Activated T-cell treated with anti-CD3 and anti-CD28 coated beads, Interleukin-2, amount 50 U/mL, for 72 hours (primary cell): ENCODE measurements at places on chromosomes 6 and 20. TPM values are rescaled to one million over a fixed set of nuclear protein-coding genes. Genes with fewer than 3 reads are reported as not detected.

DNA sequence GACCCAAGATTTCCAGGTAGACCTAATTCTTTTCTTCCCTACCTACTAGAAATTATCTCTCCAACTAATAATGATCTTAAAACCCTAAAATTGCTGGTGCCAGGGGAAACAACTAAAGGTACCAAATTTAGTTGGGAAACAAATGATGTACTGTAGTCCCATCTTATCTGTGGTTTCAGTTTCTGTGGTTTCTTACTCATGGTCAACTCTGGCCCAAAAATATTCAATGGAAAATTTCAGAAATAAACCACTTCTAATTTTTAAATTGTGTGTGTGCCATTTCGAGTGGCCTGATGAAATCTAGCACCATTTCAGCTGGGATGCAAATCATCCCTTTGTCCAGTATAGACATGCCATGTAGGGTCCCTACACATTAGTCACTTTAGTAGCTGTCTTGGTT lies 475.2 kb upstream of the EPHA7 start:
- no peak for DNase-seq

Gene TNFRSF6B
- 1.0 TPM for total RNA-seq

Gene SRC
- 6.2 TPM for total RNA-seq

DNA sequence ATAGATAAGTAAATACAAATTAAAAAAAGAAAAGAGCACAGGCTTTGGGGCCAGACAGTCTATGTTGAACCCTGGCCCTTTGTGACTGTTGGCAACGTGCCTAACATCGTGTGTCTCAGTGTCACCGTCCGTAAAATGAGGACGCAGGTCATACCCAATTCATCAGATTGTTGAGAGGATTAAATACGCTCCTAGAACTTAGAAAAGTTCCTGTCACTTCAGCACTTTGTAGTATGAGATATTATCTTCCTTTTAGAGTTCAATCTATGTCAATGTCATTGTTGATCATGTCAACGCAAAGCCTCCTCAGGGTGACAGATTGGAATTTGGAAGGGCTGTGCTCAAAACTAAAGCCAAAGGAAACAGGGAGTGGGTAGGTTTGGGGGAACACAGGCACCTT lies 21.7 kb downstream of the SERPINB1 start:
- no peak for DNase-seq

- peak; percentile 23 for DNase-seq
Measured at GRCh38 chr20:1872459-1873097, 22.6 kb upstream of the SIRPA start.

DNA sequence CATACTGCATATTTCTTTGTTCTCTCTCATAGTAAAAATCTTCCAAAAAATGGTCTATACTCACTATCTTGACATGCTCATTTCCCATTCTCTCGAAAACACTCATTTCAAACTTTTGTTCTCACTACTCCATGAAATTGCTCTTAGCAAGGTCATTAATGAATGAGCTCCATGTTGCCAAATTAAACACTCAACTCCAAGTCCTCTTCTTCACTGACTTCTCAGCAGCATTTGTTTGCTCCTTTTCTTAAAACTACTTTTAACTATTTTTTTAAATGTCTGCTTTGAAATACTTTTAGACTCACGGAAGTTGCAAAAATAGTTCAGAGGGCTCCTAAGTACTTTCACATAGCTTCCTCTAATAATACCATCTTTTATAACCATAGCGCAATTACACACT lies 274.0 kb upstream of the PREP start:
- DNase-seq, result no peak

Gene RNF39
- total RNA-seq, result not detected

- DNase-seq, result no peak
Measured at GRCh38 chr6:111342913-111343312, 140.1 kb downstream of the REV3L start.

DNA sequence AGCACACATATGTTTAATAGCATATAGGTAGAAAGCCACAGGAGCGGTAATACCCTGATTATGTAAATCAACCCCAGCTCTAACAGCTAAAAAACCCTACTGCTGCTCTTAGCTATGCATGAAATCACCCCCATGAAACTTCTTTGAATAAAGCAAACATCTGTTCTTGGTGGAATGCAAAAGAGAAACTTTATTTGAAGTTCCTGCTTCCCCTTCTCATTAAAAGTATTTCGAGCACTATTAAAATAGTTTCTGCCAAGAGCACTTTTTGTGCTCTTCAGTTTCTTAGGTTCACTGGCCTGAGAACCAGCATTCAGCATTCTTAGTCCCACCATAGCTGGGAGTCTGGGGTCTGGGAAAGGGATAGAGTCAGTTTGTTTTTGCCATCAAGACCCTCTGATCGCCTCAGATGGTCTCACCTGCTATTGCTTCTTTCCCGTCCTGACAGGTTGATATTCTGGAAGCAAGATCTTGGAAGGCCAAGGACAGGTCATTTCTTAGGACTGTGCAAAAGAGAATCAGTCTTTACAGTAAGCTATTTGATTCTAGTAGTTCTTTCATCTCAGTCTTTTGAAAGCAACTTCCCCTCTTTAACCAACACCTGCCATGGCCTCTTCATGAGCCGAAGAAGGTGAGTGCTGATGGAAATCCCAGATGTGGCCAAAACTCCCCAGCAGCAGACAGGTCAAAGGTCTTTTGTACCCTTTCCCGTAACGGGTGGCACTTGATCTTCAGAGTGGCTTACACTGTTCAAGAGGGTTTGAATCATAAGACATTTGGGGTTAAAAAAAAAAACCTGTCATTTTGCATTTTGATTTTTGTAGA lies 76.5 kb upstream of the TMEM170B start:
- DNase-seq, result peak; percentile 21

Gene GPR6
- not detected for total RNA-seq

- DNase-seq, result no peak
Measured at GRCh38 chr20:40690836-40691565, 2.0 kb upstream of the MAFB start.

DNA sequence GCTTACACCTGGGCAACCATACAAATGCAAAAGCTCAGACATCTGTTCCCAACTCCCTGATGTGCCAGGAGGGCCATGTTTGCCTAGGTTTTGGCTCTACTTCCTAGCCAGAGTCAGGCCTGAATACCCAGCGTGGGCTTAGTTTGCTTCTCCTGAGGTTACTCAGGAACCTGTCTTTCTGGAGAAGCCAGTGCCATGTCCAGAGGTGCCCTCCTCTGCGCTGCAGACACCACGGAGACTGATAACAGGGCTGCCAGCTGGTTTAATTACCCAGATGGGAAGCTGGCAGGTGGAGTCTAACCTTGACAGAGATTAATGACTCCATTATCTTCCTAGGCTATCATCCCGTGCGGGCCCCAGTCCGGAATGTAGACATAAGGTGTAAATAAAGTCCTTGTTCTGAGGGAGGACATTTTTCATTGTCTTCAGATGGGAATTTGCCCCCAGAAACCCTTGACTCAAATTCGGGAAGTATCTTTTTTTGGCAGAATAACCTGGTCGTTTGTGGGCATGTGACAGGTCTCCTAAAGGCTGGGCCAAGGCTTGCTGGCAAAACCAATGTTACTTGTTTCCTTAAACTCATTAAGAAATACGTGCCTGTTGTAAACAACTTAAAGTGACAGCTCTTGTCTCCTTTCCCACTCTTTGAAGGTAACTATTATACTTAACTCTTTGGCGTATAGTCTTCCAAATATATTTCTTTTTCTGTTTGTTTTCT lies 29.2 kb upstream of the ZNFX1 start:
- no peak for DNase-seq

DNA sequence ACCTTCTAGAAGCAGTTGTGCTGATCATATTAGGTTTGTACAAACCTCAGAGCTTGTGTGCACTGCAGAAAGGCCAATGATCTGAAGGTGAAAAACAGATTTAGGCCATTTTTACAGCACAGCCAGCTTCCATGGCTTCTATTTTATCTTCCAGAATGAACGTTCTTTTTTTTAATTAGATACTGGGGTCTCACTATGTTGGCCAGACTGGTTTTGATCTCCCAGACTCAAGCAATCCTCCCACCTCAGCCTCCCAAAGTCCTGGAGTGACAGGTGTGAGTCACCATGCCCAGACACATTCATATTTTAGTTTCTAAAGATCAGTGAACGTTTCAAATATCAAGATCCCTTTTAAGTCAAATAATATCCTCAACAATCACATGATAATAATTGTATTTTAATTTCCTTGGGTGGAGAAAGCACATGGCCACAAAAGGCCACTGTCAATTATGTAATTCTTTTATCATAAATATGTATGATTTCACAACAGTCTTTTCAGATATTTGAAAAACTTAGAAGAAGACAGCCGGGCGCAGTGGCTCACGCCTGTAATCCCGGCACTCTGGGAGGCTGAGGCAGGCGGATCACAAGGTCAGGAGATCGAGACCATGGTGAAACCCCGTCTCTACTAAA lies 326.7 kb upstream of the JARID2 start:
- no peak for DNase-seq

GRCh38 chr6:83192456-83192855 lies 609 bp downstream of the PGM3 start:
- no peak for DNase-seq

GRCh38 chr6:142810952-142811514 lies 133.9 kb downstream of the HIVEP2 start:
- DNase-seq, result no peak

GRCh38 chr20:1287306-1287705 lies 21.2 kb downstream of the SNPH start:
- DNase-seq, result no peak

- DNase-seq, result no peak
Measured at GRCh38 chr6:109052018-109052651, 42.5 kb downstream of the SESN1 start.

Gene TSBP1
- total RNA-seq, result not detected

DNA sequence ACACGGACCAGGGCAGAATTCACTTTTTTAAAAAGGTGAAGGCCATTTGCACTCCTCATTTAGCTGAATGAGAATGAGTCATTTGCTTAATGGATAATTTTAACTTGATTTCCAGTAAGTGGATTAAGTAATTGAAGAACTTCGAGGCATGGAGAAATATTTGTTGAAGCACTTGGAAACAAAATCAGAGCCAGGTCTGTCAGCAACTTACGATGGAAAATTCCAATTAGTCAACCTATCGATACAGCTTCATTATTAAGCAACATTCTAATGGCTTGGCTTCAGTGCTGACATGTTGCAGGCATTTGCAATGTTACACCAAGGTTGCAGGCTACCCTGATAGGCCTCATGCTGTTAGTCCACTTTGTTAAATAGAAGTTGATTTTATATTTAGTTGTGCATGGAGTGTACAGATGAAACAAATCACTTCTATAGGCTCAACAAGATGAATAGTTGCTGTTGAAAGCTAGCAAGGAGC lies 423.5 kb upstream of the SLC35B3 start:
- no peak for DNase-seq

Gene CENPW
- 41.2 TPM for total RNA-seq

DNA sequence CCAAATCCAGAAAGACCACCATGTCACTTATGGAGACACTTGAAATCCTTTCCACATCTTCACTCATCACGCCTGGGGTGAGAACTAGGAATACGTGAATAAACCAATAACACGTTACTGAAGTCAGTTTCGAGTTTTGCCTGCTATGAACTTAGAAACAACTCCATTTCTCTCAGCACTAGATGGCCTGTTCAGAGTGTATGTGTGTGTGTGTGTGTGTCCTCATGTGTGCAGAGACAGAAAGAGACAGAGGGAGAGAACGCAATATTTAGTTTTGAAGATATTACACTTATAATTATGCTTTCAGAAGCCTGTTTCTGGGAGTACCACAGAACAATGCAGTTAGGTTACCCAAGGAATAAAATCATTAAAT lies 81.2 kb upstream of the CCN6 start:
- no peak for DNase-seq

GRCh38 chr6:107554918-107555317 lies 65.0 kb downstream of the SOBP start:
- DNase-seq, result no peak

Gene OXT
- 1.2 TPM for total RNA-seq

Gene MRPL14
- total RNA-seq, result 33.6 TPM

DNA sequence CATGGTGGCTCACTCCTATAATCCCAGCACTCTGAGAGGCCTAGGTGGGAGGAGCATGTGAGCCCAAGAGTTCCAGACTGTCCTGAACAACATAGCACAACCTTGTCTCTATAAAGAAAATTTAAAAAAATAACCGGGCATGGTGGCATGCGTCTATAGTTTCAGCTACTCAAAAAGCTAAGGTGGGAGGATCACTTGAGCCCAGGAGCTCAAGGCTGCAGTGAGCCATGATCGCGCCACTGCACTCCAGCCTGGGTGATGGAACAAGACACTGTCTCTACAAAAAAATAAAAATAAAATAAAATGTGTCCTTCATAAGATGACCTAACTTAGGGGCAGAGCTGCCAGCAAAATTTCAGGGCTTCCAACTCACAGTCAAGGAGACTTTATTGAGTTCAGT lies 12.6 kb downstream of the ID4 start:
- no peak for DNase-seq

GRCh38 chr6:88804701-88805100 lies 158.7 kb downstream of the RNGTT start:
- DNase-seq, result no peak

Gene HLA-DQB2
- 0.60 TPM for total RNA-seq

DNA sequence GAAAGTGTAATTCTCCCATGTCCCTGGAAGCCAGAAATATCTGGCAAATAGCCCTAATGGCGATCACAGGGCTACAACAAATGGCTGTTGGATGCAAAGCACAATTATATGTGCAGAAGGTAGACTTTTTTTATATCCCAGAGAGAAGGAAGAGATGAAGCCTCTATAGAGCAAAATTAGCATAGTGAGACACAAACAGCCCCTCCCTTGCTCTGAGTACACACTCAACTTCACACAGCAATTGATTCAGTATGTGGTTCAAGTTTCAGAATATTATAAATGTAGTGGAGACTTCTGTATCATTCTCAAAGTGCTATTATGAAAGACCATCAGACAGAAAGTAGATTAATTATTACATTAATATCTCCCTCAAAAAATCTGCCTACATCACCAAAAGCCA lies 246.5 kb upstream of the TBX18 start:
- no peak for DNase-seq

GRCh38 chr20:4684837-4685413 lies 36.8 kb upstream of the PRND start:
- DNase-seq, result no peak

Gene CDC5L
- 19.3 TPM for total RNA-seq

Gene HLA-DRA
- total RNA-seq, result 18.8 TPM

DNA sequence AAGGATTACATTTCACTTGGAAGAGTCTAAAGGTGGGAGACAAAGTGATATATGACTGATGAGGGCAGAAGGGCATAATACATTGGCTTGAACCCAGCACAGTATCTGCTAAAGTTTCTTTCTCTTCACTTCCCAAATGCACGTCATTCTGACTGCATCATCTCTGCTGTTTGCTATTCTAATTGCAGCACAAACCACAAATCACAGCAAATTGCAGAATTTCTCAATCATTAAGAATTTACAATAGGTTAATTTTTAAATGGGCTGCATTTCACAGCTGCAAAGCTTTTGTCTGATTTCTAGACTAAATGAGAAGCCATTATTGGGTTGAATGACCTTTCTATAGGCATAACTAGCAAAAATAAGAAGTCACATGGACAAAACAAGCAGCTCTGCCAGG lies 337.0 kb downstream of the RNGTT start:
- no peak for DNase-seq

GRCh38 chr6:45663251-45664221 lies 285.8 kb upstream of the SUPT3H start:
- DNase-seq, result peak; percentile 65
